ENCODE measurements at places on chromosomes 11 and 22.
A peak's percentile ranks its signal among the peaks of the same experiment; 100 is the strongest.

DNA sequence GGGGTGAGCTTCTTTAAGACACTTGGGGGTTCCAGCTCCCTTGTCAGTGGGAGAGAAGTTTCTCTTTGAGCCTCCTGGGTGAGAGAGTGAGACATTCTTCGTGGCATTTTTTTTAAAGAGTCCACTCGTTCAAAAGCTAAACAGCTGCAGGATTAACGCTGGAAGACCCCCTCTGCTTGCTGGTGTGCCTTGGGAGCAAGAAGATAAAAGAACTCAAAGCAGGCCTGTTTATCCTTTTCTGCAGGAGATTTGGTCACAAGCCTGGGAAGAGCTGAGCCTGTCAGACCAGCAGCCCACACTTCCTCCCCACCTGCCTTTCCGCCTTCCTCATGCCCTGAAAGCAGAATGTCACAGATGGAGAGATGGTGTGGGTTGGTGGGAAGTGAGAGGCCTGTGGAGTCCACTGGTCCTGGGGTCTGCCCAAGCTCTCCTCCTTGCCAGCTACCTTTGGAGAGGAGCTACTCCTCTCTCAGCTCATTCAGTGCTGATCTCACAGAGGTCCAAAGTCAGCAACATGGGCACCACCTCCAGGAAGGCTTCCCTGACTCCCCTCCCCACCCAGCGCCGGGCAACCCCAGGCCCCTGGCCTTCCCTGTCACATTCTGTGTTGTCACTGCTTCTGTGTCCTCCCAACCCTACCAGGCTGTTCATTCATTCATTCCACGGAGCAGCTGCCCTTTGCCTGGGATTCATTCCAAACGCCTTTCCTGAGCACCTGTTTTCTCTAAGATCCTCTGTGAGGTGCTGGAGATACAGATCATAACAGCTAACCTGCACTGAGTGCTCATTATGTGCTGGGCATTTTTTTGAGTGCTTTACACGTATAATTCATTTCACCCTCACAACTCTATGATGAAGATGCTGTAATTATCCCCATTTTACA, 6.7 kb downstream of the GDPD5 start:
- no peak for DNase-seq

DNA sequence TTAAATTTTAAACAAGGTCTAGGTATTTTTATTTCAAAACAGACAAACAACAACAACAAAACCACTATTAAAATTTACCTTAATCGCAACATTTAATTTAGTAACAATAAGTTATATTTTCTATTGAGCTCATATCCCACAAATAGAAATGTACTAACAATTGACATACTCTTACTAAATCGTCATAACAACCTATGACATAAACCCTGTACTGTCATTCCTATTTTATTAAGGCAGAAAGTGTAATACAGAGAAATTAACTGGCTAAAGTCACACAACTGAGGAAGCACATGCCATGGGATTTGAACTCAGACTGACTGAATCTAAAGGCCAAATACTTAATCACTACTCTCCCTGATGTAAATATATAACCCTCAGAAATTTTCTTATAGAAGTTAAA, 3.0 kb downstream of the KIF18A start:
- DNase-seq = no peak

- DNase-seq = no peak
Observed at GRCh38 chr22:47748957-47749356, 986.5 kb downstream of the TBC1D22A start.

- no peak for DNase-seq
Observed at GRCh38 chr11:117572129-117572528, 224.9 kb downstream of the DSCAML1 start.

DNA sequence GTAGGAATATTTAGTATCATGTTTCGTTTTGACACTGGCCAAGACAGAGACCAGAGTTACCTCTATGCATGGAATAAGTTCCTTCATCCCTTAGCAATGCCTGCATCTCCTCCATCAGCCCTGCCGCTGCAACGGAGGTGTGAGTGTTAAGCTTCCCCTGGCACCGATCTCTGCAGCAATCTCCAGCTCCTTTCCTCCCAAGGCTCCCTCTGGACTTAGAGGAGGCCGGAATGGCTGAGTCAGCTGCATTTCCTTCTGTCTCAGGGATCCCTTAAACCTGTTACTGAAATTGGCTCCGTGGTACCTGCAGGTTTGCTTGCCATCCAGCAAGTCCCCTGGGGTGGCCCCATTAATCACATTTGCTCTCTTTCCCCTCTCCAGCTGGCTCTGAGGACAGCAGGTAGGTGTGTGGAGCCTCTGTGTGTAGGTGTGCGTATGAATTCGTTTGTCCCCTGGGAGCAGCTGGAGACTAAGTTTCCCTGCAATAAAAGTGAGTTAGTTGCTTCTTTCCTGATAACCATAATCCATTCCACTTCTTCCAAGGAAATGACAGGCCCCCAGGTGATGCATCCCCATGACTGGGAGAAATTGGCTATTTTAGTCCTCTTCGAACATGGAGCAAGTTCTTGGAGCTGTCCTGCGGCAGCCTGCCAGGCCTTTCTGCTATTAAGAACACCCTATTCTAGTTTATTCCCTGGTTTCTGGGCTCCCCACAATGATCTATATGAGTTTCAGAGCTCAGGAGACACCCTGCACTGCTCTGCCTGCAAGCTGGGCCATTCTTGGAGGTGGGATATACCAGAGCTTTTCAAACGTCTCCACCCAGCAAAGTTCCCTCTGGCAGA, 457.2 kb upstream of the CADM1 start:
- DNase-seq = no peak

DNA sequence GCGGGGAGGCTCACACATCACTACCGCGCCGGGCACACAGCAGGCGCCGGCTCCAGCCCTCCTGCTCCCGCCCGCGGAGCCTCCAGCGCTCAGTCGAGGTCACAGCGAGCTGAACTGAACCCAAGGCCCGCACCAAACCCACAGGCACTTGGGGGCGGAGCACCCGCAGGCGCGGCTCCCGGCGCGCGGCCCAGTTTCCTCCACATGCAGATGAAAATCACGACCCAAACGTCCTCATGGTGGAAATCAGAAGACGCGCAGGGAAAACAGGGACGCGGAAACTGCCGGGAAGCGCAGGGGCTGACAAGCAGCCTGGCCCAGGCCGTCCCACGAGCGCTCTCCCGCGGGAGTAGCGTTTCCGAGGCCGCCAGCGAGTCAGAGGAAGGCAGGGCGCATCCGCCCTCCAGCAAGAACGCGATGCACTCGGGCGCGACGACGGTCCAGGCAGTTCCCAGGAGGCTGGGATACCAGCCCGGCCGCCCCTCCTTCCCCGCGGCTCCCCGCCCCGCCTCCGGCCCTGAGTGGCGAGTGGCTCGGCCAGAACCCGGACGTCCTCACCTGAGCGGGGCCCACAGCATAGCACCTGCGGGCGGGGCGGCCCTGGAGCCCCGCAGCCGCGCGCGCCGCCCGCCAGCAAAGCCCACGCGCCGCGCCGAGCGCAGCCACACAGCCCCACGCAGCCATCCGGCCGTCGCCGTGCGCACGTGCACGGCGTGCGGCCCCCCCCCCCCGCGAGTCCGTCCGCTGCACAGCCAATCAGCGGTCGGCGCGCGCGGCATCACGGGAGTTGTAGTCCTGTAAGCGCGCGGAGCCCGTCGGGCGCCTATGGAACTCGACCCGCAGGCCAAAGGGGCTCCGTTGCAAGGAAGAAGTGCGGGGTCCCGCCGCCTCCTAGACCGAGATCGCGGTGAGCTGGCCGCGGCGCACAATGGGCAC, at the start of gene HDHD5:
TSS of gene HDHD5 (minus strand) at position 710 of the 936 bp plus-strand sequence. CDS start at position 684, 26 bp downstream.
- peak; percentile 88 for DNase-seq

- no peak for DNase-seq
Observed at GRCh38 chr11:62805961-62806441, 761 bp upstream of the NXF1 start.

GRCh38 chr11:5197536-5197935, 2.9 kb downstream of the OR51V1 start:
- no peak for DNase-seq

DNA sequence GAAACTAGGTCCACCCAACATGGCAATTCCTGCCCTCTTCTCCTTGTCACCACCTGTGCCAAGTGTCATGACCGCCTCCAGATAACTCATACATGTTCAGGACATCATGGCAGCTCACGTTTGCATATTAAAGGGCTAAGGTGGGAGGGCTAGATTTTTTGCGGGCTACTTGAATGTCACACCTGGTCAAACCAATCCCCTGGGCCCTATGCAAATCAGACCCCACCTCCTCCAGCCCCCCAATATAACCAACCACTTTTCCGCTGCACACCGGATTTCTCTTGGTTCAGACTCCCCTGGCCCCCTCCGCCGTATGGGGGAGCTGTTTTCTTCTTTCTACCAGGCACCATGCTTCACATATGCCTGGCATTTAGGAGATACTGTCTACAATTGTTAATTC, 12.6 kb downstream of the UPB1 start:
- DNase-seq = no peak

GRCh38 chr11:77287136-77287535, 14.3 kb downstream of the GDPD4 start:
- no peak for DNase-seq

DNA sequence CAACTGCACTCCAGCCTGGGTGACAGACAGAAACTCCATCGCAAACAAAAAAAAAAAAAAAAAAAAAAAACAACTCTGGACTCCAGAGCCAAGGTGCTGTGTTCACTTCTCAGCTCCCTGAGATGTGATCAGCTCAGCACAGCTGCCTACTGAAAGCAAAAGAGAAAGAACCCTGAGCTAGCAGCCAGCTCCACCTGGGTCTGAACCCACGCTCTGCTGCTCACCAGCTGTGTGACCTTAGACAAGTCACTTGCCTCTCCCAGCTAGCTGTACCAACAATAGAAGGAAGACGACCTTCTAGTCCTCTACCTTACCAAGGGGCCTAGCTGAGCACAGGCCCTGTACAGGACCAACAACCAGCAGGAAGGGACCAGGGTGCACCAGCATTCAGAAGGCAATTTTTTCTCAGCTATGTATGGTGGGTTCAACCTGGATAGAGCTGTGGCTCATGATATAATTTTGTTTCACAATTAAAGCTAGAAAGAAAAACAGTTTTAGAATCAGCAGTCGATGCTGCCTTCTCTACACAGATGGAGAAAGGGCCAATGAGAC, 3.8 kb downstream of the DGCR2 start:
- no peak for DNase-seq

DNA sequence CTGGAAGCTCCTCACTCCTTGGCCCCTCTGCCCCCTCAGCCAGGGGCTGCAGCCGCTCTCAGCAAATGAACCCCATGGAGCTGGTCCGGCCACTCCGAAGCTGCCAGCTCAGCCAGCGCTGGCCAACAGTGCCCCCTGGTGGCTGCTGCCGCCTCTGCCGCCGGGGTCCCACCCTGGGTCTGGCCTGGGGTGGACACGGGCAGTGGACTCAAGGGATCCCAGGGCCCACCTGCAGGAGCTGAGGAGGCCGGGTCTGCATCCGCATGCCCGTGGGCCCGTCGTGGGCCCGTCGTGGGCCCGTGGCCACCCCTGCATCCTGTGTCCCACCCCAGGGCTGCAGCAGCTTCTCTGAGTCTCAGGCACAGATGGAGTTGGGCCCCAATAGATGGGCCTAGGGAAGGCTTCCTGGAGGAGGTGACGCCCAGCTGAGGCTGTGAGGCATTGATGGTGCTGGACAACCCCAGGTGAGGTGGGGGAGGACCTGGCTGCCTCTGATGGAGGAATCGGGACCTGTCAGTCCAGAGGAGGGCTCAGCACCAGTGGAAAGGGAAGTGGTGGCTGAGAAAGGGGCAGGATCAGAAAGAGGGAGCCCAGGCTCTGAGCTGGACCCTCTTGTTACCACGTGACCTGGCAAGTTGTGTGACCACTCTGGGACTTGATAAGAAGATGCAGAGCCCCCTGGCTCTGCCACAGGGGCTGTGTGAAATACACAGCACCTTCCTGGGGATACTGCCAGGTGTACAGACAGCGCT, 522.3 kb downstream of the BRD1 start:
- DNase-seq = peak; percentile 75

GRCh38 chr11:36450110-36450572, 59.9 kb downstream of the TRAF6 start:
- DNase-seq = no peak

- no peak for DNase-seq
Observed at GRCh38 chr11:6225896-6226295, 8.5 kb downstream of the FHIP1B start.

DNA sequence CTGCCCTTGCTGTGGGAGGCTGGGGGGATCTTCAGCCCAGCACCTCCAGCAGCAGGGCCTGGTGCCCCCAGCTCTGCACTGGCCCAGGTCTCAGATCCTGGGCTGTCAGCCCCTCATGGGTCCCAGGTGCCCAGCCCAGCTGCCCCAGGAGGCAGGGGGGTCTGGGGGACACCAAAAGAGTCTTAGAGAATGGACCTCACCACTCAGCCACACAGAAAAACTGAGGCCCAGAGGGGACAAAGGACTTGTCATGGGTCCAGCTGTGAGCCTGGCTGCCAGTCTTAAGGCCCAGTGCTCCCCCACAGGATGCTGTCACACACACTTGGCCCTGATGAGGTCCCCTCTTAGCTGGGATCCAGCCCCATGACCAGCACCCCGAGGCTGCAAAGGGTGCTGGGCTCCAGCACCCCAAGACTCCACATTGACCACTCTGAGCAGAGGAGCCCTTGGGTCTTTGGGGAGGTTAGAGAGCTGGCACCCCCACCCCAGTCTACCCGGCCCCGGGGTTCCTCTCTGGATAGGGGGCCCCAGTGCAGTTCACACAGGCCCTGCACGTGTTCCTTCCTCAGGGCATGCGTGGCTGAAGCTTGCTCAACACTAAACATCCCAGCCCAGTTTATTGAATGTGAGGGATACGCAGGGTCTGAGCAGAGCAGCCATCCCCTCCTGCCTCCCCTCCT, 54.4 kb downstream of the IGLL5 start:
- no peak for DNase-seq

GRCh38 chr11:110447897-110448745, 18.4 kb downstream of the FDX1 start:
- DNase-seq = no peak

DNA sequence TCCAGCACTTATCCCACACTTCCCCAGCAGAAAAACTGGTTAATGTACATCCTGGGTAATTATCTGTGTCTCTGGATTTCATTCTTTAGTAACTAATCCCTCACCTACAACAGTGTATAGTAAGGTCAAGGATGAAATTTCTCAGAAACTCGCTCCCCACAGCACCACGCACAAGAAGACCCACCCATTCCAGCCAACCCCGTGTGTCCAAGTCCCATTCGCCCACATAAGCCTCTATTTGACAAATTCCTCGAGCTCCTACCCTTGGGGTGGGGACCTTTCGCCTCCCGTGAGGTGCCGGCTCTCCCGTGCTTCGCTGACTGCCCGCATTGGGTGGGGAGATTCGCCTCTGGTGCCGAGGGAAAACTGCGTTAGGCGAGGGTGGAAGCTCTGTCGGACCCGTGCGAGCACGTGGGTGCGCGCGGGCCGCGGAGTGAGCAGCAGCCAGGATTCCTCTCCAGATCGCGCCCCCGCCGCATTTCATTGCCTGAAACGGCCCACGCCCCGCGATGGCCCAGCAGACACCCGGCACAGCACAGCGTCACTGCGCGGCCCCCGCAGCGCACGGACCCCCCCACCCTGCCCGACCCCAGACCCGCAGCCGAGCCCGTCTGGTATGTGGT, 866 bp downstream of the EXPH5 start:
- DNase-seq = no peak

- no peak for DNase-seq
Observed at GRCh38 chr11:111641339-111642015, 39.2 kb downstream of the SIK2 start.

GRCh38 chr22:50048836-50049235, 9.3 kb downstream of the TTLL8 start:
- no peak for DNase-seq

All from hippocampal formation (tissue), 2 donors.